ENCODE measurements at places on chromosomes 6 and 20.

GRCh38 chr6:4185419-4185818 is 50.0 kb upstream of the ECI2 start:
- DNase-seq, result peak; percentile 7

DNA sequence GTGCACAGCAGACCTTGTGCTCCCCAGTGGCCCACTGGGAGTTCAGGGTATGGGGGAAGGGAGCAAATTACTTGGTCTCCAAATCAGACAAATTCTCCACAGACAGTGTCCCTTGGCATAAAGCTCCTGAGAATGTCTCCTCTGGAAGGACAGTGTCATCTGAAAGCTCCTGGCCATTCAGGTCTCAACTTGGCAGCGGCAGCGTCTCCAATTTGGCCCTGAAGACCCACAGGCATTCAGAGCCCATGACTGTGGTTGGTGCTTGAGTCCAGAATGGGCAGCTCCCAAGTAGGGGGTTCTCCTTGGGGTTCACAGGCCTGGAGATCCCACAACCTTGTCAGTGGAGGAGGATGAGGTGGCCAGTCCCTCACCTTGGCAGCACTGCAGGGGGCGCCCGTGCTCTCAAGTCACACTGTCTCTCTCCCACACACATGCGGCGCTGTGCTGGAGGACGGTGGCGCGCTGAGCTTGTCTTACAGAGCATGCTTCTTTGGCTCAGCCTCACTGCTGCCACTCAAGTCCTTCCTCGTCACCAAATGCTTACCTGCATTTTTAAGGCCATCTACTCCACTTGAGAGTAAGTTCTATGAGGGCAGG is 20.7 kb downstream of the DYNLRB1 start:
- no peak for DNase-seq

- no peak for DNase-seq
Observed at GRCh38 chr6:55212156-55212555, 37.8 kb downstream of the HCRTR2 start.

GRCh38 chr20:7137395-7138151 is 370.1 kb downstream of the BMP2 start:
- no peak for DNase-seq

- no peak for DNase-seq
Observed at GRCh38 chr6:53983301-53983700, 127.9 kb upstream of the MLIP start.

GRCh38 chr6:3640868-3641267 is 110.6 kb downstream of the PXDC1 start:
- no peak for DNase-seq

GRCh38 chr6:145155873-145156782 is 579.2 kb downstream of the EPM2A start:
- DNase-seq, result no peak

GRCh38 chr6:109490713-109491112 is 7.7 kb upstream of the ZBTB24 start:
- no peak for DNase-seq

DNA sequence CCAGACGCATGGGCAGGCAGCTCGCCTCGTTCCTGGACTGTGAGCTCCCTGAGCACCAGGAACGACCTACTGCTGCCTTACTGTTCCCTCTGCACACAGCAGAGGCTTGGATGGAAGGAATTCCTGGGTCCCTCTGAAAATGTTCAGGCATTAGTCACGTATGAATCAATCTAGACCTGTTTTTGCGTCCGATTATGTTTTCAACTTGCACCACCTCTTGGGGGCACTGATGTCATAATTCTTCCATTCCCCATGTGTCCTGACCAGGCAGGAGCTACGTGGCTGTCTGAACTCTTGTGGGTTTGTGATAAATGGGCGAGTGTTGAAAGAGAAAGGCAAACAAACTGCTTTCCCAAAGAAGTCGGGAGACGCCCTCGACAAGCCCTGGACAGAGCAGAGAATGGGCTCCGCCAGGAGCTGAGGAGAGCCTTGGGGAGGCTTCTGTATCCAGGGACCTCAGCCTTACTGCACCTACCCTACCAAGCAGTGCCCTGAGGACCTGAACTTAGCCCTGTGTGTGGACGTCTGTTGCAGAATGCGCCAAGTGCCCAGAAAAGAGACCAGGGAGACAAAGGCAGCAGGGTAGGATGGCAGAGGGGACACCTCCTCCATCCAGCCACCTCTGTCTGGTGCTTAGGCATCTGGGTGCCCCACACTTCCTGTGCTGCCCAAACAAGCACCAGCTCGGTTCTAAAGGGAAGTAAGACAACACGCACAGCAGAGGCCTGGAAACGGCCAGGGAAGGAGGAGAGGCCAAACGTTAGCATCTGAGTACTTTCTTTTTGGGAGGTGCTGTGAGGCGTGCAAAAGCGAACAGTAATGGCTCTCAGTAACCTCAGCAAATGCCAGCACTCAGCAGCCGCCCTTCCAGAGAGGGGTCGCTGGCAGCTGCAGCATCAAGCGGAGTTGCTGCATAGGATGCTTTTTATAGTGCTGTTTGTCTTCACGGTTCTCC is 124.2 kb downstream of the LY86 start:
- no peak for DNase-seq

- DNase-seq, result no peak
Observed at GRCh38 chr6:169263836-169264608, 10.4 kb upstream of the THBS2 start.

DNA sequence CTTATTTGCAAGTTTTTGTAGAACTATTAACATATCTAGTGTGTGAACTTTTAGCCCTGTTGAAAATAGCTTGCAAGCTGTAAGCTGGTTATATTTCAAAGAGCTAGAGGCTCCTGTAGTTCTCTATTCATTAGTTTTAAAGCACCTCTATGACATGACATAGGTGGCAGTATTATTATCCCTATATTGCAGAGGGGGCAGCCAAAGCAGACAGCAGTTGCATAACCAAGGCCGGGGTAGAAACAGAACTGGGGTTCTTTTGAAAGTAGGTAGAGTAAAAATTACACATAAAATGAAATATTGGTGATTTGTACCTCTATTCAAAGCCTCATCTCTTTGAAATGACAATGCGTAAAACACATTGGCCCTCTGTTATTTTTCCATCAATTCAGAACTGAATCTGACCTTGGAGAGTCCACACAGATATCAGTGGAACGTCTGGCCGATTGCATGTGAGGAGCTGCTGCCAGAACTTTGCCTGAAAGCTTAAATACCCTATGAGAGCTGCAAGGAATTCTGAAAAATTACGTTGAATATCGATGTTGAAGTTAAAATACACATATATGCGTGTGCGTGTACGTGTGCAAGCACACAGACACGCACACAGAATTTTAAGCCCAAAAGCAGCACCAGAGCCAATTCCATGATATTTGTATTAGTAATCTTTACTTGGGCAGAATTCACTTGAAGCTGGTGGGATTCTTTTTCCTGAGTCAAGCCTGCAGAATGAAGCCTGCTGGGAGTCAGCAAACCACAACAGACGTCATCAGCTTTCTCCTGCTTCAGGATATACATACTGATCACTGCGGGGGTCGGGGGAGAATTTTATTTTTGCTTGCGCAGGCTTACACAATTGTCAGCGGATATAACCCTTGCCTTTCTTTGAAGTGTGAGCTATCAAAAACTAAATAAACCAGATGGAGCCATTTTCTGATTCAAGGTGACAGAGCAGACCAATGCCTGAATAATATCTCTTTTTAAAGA is 163.2 kb downstream of the PDE7B start:
- DNase-seq, result no peak

- DNase-seq, result no peak
Observed at GRCh38 chr6:44806656-44807055, 419.1 kb downstream of the CDC5L start.

GRCh38 chr20:50449738-50450492 is 60.3 kb upstream of the PTPN1 start:
- DNase-seq, result no peak

GRCh38 chr6:39847221-39847620 is 55.0 kb downstream of the DAAM2 start:
- DNase-seq, result no peak

- DNase-seq, result no peak
Observed at GRCh38 chr20:38199501-38200390, 34.7 kb upstream of the TGM2 start.

- DNase-seq, result no peak
Observed at GRCh38 chr20:16904751-16905150, 156.6 kb downstream of the OTOR start.

GRCh38 chr6:136038531-136038930 is 187.0 kb downstream of the PDE7B start:
- no peak for DNase-seq

GRCh38 chr6:39209911-39210310 is 19.4 kb downstream of the KCNK5 start:
- DNase-seq, result no peak
